Tracheal epithelial cell (primary cell): ENCODE measurements at places on chromosomes 2 and 18. TPM values are rescaled to one million over a fixed set of nuclear protein-coding genes. Genes with fewer than 3 reads are reported as not detected.

FTCDNL1 gene
- 0.21 and 1.4 TPM in 2 replicates for total RNA-seq

ERBB4 gene
- under 0.01 and 0.24 TPM in 2 replicates for total RNA-seq

PAIP2B gene
- total RNA-seq: 2.2 and 3.4 TPM in 2 replicates

MOCOS gene
- 15.9 and 32.6 TPM in 2 replicates for total RNA-seq

MOGAT1 gene
- not detected in 2 replicates for total RNA-seq

FEV gene
- total RNA-seq: not detected in 2 replicates

CXCR1 gene
- total RNA-seq: not detected in 2 replicates

EFR3B gene
- under 0.01 TPM in 1 of 2 replicates, not detected in the other for total RNA-seq

RMDN2 gene
- total RNA-seq: 3.1 and 4.9 TPM in 2 replicates

LONRF2 gene
- total RNA-seq: under 0.01 TPM in 1 of 2 replicates, not detected in the other

OSBPL6 gene
- total RNA-seq: 6.0 and 6.3 TPM in 2 replicates

UGT1A8 gene
- under 0.01 and 0.43 TPM in 2 replicates for total RNA-seq

FAM168B gene
- total RNA-seq: 85.1 and 92.5 TPM in 2 replicates

TGIF1 gene
- 239 and 269 TPM in 2 replicates for total RNA-seq

NEU2 gene
- not detected in 2 replicates for total RNA-seq

DES gene
- total RNA-seq: not detected in 2 replicates
